NCI-H1694 treated with DMSO at 0.1 percent for 48 hours (cell line): ENCODE measurements at places on chromosomes 7 and 10.

DNA sequence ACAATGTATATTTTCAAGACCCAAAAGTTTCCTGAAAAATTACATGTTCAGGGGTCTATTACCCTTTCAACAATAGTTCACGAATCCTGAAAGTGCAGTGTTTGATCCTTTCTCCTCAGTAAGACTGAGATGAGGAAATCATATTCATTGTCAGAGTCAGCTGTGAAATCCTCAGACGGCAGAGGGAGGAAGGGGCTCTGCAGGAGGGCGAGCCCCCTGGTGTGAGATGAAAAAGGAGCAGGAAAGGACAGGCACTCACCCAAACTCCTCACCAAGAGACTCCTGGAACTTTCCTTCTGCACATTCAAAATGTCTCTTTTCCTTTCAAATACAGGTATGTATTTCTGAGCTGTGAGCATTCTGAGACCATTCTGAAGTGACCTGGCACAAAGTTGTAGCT, 150.3 kb upstream of the HABP2 start:
- DNase-seq: no peak

- no peak for DNase-seq
Measured at GRCh38 chr10:125159486-125159931, 854 bp downstream of the CTBP2 start.

- DNase-seq: no peak
Measured at GRCh38 chr10:5888843-5889623, 660 bp downstream of the ANKRD16 start.

DNA sequence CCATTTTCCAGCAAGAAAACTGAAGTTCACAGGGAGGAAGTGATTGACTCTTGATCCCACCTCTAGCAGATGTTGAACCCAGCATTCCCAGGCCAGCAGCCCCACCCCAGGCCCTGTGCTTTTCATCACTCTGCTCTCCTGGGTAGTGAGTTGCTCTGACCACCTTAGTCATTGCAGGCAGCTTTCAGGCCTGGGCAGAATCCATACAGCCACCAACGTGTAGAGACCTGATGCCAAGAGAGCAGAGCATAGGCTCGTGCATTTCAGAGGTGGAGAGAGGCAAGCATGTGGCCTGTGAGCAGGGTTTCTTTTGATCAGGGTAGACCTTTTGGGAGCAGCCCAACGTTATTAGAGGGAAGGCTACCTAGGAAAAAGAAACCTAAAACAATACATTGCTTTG, 334.6 kb downstream of the PTEN start:
- DNase-seq: no peak

- DNase-seq: no peak
Measured at GRCh38 chr10:78389419-78389818, 355.8 kb downstream of the RPS24 start.

GRCh38 chr7:27104341-27105058, 2.0 kb upstream of the HOXA2 start:
- DNase-seq: no peak

- no peak for DNase-seq
Measured at GRCh38 chr7:133761443-133761842, 365.7 kb upstream of the LRGUK start.

DNA sequence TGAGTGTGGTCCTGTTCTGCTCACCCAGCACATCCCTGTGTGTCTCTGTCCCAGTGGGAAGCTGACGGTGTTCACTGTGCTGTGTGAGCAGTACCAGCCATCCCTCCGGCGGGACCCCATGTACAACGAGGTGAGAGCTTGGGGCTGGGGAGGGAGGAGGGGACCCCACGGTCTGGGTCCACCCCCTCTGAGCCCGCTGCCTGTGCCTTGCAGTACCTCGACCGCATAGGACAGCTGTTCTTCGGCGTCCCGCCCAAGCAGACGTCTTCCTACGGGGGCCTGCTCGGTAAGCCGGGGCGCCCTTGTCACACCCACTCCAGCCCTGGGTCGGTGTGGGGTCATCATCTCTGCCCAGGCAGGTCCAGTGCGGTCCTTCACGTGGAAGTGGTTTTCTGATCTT, 17.3 kb downstream of the GET4 start:
- DNase-seq: no peak

DNA sequence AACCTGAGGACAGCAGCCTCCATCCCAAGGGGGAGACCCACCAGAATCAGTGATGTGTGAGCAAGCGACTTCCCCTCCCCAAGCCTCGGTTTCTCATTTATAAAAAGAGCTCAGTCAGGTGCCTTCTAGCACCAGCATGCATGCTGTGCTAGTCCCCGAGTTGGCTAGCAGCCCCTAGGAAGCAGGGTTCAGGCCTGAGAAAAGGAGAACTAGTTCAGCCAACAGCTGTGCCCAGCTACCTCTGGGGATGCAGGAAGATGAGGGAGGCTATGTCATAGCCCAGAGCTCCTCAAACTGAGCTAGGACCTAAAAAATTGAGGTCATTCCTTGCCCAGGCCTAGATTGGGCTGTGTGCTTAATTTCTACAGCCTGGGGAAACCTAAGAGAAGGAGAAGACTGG, 13.7 kb downstream of the DRGX start:
- no peak for DNase-seq

DNA sequence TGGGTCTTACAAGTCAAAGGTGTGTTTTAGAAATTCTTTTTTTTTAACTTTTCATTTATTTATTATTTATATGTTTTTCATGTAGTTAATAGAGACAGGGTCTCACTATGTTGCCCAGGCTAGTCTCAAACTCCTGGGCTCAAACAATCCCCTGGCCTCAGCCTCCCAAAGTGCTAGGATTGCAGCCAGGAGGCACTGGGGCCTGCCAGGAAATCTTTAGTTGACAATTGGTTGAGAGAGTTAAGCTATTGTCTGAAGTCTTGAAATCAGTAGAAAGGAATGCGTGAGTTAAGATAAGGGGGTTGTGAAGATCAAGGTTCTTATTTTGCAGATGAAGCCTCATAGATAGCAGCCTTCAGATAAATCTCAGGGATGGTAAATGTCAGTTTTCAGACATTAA, 245.4 kb upstream of the GALNT17 start:
- DNase-seq: no peak

DNA sequence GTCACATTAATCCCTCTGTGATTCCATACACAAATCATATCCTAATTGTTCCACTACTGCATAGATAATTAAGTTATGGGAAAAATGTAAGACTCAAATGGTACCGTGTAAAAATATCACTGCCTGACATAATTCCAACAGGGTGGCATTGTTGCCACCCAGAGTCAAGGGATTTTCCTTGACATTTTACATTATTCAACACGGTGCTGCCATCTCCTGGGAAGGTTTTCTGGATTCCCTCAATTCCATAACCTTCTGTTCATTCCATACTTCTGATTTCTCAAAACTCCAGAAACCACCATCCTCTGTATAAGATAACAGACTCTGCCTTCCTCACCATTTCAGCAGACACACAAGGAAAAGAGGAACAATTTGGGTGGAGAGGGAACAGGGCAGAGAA, 495.9 kb downstream of the XPNPEP1 start:
- DNase-seq: peak; percentile 15

GRCh38 chr10:47030191-47030703, 119.0 kb downstream of the PTPN20 start:
- no peak for DNase-seq

- DNase-seq: no peak
Measured at GRCh38 chr7:25632616-25633015, 404.3 kb upstream of the NPVF start.

DNA sequence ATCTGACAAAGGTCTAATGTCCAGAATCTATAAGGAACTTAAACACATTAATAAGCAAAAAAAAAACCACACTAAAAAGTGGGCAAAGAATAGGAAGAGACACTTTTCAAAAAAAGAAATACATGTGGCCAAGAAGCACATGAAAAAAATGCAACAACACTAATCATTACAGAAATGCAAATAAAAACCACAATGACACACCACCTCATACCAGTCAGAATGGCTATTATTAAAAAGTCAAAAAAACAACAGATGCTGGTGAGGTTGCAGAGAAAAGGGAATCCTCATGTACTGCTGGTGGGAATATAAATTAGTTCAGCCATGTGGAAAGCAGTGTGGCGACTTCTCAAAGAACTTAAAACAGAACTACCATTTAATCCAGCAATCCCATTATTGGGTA, 119.0 kb downstream of the LMBR1 start:
- DNase-seq: no peak

DNA sequence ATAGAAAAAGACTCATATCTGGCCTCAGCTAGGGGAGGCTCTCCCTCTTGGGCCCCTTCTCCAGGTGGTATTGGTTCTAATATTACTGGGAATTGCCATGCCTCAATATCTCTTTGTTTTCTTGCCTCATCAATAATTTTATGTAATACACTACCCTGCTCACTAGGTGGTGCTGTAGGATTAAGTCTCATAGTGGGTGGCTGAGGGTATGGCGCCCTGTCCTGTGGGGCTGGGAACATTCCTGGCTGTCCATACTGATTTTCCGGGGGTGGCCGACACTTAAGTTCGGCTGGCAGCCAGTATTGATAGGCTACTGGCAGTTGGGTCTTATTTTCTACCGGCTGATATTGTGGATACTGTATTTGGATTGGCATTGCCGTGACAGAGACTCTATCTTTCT, 9.0 kb upstream of the TAS2R3 start:
- peak; percentile 23 for DNase-seq

DNA sequence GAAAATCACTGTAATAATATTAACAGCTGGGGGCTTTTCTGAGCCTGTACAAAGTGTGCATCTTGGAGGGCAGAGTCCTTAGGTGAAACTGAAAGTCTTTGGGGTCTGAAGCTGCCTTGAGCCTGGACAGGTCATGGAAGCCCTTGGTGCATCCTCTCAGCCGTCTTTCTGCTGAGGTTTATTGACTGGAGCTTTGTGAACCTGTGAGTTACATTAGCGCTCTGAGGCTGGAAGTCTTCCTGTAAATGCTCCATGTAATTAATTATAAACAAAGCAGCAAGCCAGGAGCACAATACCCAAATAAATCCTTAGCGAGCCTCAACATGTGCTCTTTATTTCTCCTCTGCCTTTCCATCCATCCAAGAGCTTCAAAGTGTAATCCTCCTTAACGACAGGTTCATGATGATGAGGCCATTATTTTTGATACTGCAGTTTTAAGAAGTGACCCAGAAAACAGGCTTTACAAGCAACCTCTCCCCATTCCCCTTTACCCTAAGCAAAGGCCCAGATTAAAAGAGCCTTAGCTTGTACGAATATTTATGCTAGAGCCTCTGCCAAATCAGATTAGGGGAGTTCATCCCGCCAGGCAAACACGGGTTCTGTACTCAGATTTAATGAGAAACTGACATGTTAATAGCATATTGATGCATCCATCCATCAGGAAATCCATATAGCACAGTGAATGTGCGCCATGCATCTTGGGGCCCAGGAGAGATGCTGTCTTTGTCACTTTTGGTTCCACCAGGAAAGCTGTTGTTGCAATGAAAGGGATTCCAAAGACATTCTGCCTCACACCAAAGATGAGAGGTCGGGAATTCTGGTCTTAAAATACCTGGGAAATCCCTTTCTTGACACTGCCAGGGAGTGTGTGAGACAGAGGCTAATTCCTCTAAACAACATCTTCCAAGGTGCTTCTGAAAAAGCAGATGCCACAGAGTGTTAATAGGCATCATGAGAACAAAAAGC, 118.1 kb downstream of the ANLN start:
- no peak for DNase-seq

GRCh38 chr7:138208864-138209263, 132.6 kb downstream of the AKR1D1 start:
- DNase-seq: no peak

- DNase-seq: no peak
Measured at GRCh38 chr10:131819241-131820072, 81.4 kb upstream of the PPP2R2D start.

- DNase-seq: no peak
Measured at GRCh38 chr10:68223535-68224165, 8.3 kb downstream of the ATOH7 start.

GRCh38 chr7:40623863-40624262, 489.1 kb downstream of the SUGCT start:
- DNase-seq: no peak
